ENCODE measurements at places on chromosomes 6 and 20.

- no peak for DNase-seq
Observed at GRCh38 chr6:81696524-81696923, 56.0 kb downstream of the TENT5A start.

DNA sequence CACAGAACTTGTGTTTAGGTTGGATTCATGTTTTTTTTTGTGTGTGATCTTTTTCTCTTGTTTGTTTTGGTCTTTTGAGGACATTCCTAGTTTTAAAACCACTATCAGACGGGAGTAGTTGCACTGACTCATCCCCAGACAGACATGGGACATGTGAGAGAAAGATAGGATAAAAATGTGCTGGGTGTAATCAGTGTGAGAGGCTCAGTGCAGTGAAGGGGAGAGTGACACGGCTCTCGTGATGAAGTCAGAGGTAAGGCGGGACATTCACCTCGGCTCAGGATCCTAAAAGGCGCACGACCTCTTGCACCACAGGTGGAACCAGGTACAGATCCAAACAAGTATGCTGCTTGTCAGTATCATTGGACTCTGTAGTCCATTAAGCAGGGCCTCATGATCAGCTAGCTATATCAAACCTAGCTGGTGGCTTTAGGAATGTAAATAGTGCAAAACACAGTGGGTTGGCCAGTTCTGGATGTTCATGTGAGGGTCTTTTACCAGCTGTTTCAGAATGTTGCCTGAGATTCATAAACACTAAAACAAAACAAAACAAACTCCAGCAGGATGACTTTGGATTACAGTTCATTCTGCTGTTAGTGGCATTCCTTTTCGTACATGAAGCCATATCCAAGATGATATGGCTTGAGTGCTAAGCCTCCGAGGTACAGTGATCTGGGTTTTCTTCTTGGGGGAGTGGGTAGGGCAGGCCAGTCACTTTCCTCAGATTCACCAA is 18.0 kb downstream of the FOXO3 start:
- DNase-seq = no peak

DNA sequence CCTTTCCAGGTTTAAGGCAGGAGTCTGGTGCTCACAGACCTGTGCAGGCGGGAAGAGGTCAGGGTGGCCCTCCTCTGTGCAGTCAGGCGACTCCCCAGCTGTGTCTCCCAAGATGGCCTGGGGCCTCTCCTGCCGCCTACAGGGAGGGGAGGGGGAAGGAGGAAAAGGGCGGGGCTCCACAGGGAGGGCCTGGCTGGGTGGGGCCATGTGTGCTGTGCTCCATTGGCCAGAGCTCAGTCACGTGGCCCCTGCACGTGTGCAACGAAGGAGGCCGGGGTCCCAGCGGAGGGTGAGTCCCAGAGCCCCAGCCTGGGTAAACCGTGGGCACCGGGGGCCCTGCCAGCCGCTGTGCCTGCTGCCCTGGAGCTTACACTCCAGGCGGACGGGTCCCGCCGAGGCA is 211.6 kb downstream of the ZDHHC14 start:
- no peak for DNase-seq

DNA sequence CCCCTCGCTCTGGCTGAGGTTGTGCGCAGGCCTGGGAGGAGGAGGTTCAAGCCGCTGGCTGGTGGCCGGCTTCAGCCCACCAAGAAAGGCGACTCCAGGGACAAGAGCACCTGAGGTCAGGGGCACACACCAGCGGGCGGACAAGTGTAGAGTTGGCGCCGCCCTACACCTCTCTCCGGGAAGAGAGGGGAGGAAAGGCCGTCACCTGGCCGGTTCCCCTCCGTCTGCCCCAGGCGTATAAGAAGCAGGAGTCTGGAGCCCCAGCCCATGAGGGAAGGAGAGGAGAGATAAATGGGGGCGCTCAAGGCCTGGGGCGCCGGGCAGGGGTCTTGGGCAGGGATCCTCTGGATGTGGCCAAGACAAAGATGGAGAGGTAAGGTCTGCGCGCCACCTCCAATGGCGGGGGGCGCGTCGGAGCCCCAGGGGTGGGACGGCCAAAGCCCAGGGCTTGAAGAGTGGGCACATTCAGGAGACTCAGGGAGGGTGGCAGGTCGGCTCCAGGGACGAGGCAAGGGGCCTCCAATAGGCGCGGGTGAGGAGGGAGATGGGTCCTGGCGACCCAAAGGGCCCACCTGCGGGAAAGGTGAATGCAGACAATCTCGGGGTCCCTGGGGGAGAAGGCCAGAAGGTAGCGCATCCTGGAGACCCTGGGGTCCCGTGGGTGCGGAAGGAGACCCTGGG is 826 bp downstream of the RIMS4 start:
- DNase-seq = no peak

DNA sequence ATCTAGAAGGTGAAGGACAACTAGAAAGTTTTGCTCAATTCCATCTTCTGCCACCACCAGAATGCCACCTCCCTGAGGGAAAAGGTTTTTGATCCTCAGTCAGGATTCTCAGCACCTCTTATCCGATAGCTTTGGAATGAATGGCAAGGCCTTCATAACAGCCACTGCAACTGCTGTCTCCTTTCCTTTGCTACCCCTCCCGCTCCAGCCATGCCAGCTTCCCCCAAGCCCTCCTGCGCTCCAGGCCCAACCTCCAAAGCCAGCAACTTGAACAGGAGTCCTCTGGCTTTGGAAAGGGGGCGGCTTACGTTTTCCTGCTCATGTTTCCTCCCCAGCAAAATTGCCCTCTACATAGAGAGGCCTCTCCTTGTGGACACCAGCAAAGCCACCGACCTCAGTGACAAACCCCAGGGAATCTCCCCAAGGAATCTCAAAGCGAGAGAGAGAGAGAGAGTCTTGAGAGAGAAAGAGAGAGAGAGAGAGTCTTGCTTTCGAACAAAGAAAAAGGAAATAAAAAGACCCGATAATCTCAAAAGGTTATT is 420 bp upstream of the BTN2A1 start:
- no peak for DNase-seq

DNA sequence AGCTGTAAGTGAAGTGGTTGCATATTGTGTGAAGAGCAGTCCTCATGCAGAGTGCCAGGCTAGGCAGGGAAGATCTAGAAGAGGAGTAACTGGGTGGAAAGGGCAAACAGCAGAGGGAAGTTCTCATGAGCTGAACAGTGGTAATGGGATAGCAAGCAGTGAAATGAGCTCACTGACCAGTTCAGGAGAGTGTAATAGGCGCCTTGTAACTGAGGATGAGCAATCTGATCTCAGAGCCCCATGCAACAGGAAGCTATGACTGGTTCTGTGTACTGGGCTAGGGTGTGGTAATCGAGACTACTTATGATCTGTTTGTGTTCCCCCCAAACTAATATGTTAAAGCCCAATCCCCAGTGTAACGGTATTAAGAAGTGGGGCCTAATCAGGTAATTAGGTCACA is 98.6 kb downstream of the RFX6 start:
- DNase-seq = no peak

DNA sequence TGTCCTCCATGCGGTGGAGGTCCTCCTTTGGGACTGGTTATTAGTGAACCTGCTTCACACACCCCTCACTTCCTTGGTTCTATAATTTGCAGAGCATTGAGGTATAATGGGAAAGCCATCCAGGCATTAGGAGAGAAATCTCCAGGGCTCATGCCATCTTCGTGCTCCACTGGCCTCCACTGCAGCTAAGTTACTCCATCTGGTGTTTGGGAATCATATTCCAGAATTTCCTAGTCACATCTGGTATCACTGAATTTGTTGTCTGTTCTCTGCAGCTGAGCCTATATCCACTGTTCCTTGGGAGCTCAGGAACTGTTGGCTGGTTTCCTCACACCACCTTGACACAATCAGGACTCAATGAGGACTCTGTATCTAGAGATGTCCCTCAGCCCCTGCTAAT is 173.0 kb upstream of the TSHZ2 start:
- no peak for DNase-seq

DNA sequence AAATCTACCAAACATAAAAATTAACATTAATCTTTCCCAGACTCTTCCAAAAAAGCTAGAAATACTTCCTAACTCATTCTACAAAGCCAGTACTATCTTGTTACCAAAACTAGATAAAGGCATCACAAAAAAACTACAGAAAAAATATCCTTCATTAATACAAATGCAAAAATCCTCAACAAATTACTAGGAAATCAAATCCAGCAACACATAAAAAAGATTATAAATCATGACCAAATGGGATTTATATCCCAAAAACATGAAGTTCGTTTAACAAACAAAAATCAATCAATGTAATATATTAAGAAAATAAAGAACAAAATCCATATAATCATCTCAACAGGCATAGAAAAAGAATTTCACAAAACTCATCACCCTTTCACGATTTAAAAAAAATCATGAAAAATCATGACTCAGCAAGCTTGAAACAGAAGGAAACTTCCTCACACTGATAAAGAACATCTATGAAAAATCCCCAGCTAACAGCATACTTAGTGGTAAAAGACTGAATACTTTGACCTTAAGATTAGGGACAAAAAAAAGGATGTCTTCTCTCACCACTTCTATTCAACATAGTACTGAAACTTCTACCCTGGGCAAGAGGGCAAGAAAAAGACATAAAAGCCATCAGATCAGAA is 43.2 kb downstream of the RANBP9 start:
- DNase-seq = no peak

GRCh38 chr20:49882171-49882970 is 33.0 kb downstream of the SPATA2 start:
- DNase-seq = no peak

GRCh38 chr6:52543262-52543661 is 33.6 kb downstream of the TRAM2 start:
- no peak for DNase-seq

DNA sequence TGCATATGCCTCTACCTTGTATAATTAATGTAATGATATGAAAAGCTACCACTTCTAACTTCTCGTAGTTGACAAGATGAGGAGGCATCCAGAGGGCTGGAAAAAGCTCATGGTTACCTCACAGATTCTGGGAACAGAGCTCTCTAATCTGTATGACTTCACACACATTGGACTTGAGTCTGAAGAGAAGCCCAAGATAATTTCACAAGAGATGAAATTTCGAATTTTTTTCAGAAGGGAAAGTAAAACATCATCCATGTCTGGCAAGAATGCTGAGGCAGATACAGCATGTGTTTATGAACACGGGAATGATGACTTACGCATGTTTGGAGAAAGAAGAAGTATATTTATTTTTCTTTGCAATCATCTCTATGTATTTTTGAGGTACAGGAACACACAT is 141.8 kb upstream of the TENT5A start:
- DNase-seq = no peak

DNA sequence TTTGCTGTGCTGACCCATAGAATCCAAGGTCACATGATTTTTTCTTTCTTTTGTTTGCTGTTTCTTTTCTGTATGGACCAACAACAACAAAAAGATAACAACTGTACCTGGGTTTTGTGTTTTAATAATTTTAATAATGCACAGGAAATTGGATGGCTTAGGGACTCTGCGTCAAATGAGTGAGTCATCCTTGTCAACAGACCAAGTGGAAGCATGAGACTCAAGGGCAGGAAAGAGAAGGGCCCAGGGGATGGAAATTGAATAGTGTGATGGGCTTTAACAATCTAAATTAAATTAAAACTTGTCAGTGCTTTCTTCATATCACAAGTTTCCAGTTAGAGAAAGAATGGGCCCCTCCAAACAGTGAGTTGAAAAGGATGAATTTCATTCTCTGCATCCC is 413.0 kb downstream of the PREX1 start:
- DNase-seq = no peak

DNA sequence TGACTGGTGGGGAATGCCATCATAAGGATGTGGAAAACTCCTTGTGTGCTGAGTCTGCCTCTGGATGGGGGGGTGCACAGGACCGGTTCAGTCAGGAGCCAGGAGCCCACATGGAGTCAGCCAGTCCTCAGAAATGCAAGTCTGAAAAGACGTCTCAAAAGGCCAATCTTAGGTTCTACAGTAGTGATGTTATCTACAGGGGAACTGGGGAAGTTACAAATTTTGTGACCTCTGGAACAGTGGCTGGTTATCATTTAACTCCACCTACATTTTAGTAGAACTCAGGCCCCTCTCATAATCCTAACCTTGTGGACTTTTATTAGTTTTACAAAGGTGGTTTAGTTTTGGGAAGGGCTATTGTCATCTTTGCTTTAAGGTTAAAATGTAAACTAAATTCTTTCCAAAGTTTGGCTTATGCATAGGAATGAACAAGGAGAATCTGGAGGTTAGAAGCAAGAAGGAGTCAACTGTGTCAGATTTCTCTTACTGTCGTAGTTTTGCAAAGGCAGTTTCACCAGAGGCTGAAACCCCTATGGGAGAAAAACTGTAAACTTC is 13.7 kb upstream of the TBC1D22B start:
- no peak for DNase-seq

GRCh38 chr6:77136086-77136485 is 327.2 kb downstream of the HTR1B start:
- no peak for DNase-seq

DNA sequence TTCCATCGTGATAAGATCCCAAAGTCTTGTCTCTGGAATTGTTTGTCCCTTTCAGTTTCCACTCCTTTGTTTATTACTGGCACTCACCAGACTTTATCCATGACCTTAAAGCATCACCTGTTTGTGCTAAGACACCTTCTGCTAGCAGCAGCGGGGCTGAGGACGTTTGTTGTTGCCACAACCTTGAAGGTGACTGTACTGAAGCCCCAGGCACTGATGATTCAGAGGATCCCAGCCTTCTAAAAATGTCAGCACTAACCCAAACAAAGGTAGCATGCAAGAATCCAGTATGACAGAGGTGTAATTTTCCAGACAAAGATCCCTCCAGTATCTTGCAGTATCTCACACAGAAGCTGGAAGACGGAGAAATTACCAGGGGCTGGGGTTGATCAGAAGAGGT is 28.9 kb upstream of the SMIM8 start:
- no peak for DNase-seq

DNA sequence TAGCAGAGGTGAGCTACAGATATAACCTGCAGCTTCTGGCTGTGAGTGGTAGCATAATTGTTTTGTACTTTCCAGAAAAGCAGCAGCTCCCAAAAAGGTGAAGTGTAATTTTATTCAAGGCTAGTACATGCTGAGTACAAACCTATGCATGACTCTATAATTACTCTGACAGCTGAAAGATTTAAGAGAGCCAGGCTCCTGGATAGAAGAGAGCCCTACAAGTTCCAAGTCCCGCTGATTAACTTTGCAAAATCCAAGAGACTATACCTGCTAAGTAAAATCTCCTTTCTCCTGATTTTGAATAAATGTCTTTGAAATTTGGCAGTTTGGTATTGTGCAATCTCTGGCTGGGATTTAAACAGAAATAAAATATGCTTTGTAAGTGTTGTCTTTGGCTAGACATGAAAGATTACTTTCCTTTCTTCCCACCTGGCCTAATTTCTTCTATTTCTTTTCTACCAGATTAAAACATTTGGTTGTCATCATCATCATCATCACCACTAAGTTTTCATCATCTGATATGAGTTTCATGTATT is 79.5 kb downstream of the CTNNBL1 start:
- DNase-seq = no peak

GRCh38 chr6:96834070-96834469 is 3.2 kb downstream of the GPR63 start:
- no peak for DNase-seq
